SJSA1 (cell line): ENCODE measurements at places on chromosomes 2 and 18.

DNA sequence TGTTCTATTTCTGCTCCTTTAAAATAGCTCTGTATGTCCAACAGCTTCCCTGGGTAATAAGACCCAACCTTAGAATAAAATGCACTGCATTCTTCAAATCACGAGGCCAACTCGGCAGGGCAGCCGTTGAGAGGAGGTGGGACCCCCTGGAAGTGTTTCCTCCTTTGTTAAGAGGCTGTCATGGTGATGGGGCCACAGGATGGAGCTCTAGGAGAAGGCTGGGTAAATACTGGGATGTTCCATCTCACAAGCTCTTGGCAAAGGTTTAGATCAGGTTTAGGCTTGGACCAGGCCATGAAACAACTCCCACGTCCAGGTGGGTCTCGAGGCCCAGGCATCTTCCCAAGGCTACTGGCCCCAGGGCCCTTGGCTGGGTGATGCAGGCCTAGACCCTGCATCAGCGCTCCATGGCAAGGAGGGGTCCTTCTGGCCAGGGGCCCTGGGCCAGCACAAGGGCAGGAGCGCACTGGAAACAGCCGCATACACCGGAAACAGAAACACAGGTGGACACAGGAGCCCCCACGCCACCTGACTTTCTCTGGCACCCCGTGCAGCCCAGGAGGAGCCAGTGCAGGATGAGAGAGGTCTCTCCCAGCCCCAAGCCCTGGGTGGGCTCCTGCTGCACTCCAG, 38.8 kb upstream of the OTOS start:
- no peak for DNase-seq

DNA sequence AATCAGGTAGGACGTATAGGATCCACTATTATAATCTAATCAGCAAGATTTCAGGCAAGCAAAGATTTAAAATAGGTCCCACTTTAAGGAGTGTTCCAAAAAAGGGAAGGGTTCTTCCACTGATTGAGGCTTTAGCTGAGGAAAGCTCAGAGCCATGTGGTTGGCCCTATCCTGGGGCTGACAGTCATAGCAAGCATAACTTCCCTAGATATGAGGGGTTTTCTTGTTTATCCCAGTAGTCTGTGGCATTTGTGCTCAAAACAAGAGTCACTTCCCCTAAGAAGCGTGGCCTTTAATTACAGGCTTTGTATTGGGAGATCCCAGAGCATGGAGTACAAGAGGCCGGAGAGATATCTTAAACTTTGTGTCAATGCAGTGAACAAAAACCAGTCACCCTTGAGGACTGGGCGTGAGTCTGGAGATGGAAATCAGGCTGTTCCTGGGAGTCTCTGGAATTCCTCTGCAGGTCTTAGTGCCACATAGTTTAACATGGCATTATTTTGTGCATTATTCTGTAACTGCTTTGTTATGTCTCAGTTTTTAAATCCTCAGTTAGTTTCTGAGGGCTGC, 136.9 kb upstream of the FBXO11 start:
- no peak for DNase-seq

- DNase-seq: no peak
Observed at GRCh38 chr2:238587776-238588660, 161.3 kb downstream of the ASB1 start.

GRCh38 chr2:212154477-212154878, 384.1 kb downstream of the ERBB4 start:
- no peak for DNase-seq

DNA sequence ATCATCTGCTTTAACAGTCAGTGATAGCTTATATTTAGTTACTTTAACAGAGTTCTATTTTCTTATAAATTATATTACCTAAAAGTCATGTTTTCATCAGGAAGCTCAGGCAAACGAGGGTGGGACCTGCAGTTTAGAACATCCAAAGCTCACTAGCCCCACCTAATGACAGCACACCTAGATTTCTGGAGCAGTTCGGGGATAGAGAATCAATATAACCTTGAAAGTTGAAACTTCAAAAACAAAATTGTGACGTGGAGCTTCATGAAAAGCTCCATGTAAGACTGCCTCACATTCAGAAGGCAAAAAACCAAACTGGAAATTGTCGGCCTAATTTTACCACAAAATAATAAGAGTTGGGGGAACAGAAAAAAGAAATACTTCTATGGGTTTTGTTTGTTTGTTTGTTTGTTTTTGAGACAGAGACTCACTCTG, 185.9 kb upstream of the CCDC150 start:
- no peak for DNase-seq

GRCh38 chr2:139160836-139161235, 380.6 kb upstream of the NXPH2 start:
- DNase-seq: no peak

- DNase-seq: no peak
Observed at GRCh38 chr2:85778646-85779379, 25.0 kb downstream of the ATOH8 start.
